Muscle of back (tissue), 13 donors: ENCODE measurements at places on chromosomes 3 and 15.

DNA sequence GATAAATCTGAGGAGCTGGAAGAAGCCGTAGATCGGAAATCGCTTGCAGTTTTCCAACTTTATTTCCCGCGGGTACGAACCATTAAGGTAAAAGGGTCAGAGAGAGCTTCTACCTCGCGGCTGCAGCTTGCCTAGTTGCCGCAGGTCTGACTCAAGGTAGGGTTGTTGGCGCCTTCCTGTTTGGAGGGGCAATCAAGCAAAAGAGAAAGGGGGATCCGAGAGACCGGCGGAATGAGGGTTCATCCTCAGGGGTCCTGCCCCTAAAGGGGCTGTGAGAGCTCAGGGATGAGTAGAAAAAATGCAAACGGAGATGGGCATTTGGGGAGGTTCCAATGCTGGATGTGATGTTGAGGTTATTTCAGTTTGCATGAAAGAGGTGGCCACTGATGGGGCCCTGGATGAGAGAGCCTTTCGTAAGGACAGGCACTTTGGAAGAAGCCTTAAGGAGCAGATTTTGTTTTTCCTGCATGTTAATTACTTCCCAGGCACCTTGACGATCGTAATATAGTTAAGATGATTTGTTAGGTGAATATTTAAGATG is 265.4 kb downstream of the CGGBP1 start:
- no peak for DNase-seq

DNA sequence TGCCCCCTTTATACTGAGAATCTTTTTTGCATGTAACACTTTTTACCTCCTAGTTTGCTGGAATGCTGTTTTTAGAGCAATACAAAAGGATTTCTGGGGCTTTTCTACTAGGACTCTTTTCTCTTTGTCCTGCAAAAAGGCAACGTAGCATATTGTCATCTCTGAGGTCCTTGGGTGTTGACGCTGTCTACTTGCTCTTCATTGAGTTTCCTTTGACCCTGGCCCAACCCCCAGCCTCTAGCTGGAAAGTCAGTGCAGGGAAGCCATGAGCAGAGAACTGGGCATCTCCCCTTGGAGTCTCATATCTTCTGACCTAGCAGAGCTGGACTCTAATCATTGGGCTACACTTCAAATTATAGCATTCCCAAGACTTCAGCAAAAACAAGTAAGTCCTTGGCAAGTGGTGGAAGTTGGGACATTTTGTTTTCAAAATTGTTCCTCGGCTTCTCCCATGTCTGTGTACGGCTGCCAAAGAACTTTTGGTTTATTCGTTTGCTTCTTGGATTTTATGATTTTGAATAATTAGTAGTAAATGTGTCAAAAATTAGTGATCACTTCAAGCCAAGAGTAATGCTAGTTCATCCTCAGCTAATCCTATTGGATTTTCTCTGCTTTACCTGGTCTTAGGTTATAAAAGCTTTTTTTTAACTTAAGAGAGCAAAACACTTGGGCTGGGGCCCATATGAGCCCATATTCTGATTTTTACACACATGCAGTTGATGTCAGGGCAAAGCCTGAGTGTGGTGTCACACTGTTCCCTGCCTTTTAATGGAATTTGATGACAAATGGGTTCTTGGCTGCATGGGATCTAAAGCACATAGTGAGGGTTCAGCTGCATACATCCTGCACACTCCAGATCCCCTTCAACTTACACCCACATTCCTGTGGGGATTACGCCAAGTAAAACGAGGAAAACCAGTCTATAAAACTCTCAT is 419.5 kb upstream of the C2CD4B start:
- no peak for DNase-seq

DNA sequence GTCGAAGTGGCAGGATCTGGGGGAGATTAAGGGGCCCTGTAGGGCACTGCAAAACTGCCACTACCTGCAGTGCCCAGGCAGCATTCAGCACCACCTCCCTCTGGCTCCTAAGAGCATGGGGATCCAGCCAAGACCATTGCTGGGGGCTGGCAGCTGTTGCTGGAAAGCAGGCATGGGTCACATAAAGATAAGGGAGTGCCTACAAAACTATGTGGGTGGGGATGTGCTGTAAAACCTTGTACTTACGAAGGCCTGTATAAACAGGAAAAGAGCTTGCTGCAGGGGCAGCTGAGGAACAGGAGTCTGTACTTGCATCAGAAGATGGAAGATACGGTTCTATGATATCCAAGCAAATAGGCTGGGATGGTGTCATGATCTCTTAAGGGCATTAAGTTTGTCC is 27.1 kb downstream of the IL20RB start:
- DNase-seq = no peak

- DNase-seq = no peak
Measured at GRCh38 chr3:126851934-126852333, 131.0 kb upstream of the PLXNA1 start.

- no peak for DNase-seq
Measured at GRCh38 chr3:189813647-189814240, 182.6 kb downstream of the TP63 start.

- DNase-seq = no peak
Measured at GRCh38 chr15:58026552-58026951, 39.0 kb downstream of the ALDH1A2 start.

DNA sequence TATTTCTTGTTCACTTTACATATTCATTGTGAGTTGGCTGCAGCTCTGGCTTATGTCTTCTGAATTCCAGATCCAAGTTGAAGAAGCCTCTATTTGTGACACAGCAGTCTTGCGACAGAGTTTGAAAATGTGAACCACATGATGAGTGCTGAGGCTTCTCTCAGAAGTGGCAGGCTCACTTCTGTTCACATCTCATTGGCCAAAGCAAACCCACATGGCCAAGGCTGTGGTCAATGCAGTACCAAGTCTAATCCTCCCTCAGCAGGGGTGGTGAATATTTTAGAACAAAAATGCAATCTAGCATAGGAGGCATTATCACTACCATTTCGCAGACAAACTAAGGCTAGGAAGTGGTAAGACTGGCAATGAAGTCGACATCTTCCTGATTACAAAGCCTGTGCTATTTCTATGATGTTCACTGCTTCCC is 45.2 kb downstream of the CDCP1 start:
- DNase-seq = no peak

DNA sequence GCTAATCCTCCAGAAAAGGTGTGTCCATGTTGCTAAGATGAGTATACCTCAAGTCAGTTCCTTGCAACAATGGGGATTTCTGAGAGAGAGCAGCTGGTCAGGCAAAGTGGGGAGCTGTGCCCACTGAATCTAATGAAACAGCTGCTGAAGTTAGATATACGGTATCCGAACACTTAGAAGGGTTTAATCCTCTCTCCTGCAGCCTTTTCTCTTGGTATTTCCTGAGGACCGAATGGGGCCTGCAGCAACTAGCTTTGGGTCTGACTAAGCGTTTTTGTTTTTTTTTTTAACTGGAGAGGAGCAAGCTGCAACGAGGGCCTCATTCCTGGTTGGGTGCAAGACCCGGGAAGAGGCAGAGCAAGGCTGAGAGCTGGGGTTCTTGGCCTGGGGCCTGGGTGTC is 37.6 kb upstream of the BNC1 start:
- DNase-seq = peak; percentile 8

- no peak for DNase-seq
Measured at GRCh38 chr3:99869621-99870020, 52.0 kb downstream of the CMSS1 start.

DNA sequence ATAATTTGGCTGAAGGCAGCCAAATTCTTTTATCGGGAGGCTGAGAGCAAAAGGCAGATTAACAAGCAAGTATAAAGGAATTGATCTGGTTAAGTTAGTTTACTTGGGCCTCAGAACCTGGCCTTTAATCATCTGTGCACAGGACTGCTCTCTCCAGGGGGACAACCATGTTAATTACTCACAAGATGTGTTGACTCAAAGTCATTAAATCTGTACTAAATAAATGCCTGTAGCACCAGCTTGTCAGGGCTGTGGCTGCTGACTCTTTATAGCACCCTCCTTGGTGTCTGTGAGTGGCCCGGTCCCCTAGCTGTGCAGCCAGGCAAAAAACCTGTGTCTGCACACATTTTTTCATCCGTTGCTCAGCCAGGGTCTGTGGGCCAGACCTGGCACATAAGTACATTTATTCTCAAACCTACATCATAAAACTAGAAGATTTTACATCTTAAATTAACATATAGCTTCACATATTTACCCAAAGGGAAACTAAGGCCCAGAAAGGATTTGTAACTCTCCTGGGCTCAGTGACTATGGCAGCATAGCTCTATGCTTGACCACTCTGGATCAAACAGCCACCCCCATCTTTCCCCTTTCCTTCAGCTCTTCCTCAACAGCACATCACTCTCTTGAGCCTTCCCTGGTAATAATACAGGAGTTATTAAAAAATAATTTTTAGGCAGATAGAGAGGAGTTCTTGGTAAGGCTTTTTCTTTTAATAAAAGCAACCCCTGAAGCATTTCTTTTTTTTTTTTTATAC is 51.4 kb downstream of the NCEH1 start:
- DNase-seq = no peak

DNA sequence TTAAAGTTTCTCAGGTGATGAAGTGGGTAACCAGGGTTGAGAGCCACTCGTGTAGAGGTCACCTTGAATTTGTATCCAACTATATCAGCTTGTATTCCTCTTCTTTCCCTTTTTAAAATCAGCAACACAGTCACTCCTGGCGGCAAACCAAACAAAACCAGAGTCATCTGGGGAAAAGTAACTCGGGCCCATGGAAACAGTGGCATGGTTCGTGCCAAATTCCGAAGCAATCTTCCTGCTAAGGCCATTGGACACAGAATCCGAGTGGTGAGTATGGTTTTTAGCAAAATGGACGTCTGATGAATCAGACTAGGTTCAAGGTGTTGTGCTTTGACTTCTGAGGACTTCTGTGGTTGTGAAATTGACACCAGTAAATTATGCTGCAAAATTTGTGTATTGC is 3.9 kb downstream of the RPL35A start:
- DNase-seq = no peak

DNA sequence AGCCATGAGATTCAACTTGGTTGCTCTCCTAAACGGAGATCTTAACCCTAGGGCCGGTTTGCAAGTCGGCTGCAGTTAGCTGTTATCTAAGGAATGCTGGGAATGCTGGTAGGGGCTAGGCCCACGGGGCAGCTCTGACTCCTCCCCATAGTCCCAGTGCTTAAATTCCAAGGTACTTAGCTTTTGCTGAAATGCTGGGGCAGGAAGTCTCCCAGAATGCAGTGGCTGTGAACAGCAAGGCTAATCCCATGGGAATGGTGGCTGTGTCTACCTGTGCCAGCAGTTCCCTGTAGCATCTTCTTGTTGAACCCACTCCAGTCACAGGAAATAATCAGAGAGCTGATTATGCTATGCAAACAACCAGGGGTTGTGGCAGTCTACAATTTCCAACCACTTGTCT is 102.5 kb upstream of the TJP1 start:
- peak; percentile 15 for DNase-seq

- no peak for DNase-seq
Measured at GRCh38 chr15:58977887-58978286, 9.6 kb upstream of the RNF111 start.

- no peak for DNase-seq
Measured at GRCh38 chr3:176147251-176147650, 1050.0 kb downstream of the TBL1XR1 start.
